Ovary (tissue), 10 donors: ENCODE measurements at places on chromosomes 7 and 10. TPM values are rescaled to one million over a fixed set of nuclear protein-coding genes. Genes with fewer than 3 reads are reported as not detected.

DNA sequence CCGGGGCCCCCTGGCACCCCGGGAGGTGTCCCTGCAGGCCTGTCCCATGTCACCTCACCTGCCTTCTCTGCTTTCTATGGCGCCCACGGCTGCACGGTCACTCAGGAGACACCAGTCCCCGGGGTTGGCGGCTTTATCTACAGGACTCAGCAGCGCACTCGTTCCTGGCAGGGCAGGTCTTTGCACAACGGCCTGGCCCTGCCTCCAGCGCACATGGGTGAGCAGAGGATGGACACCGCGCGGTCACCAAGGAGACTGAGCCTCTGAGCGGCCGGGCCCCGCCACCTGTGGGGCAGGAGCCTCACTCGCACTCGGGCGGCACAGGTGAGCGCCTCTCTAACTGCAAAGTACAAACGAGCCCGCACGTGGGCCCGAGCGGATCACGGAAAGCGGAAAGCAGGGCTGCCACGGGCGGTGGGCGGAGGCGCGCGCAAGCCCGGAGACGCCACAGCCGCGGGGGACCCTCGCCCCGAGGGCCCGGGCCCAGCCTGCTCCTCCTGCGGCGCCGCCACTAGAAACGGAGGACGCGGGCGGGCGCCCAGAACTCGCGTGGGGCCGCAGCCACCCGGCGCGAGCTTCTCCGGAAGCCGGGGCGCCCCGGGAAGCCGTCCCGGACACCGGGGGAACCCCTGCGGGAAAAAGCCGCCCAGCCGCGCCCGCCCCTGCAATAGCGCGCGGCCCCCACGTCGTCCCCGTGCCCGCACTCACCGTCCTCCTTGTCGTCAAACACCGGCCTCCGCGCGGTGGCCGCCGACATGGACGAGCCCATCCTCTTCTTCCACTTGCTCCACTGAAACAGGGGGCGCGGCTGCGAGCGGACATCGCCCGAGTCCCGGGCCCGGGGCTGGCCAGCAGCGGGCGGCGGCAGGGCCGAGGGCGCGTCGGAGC lies 642 bp downstream of the STK32C start:
- no peak overlapping the region for H3K27ac ChIP-seq
- peak overlapping the region; percentile 90 for H3K4me3 ChIP-seq
- H3K27me3 ChIP-seq: no peaks in the 10 kb centered on the region
- no peaks in the 10 kb centered on the region for H3K36me3 ChIP-seq

DNA sequence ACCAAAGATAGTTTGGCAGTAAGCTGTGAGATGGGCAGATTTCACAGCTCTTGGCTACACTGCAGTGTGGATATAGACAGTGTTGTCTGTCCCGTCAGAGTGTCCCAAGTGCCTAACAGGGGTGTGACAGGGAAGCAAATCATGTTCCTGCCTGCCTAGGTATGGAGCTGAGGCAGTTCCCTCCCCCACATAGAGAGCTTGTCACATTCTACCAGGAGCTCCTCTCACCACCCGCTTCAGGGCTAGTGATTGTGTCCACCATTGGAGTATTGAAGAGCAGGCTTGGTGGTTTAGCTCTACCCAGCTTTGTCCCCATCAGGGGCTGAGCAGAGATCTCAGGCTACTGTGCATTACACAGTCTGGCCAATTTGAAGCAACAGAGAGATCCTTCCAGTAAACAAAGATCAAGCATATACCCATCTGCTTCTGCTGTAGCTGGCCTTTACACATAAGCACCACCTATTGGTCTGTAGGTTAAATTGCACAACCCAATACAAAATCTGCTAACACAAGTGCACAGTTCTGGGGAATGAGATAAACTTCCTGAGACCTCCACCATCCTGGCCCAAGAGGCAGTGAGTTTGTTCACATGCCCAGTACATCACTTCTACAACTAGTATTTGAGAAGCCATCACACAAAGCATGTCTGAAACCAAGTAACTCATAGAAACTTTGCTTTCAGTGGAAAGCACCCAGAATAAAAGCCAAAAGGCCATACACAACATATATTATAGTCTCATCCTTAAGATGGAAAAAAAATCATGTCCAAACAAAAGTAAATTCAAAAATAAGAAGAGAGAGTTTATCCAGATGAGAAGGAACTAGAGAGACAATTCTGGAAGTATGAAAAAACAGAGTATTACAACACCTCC lies 67.3 kb downstream of the GLCCI1 start:
- H3K4me1 ChIP-seq: no peaks in the 10 kb centered on the region
- H3K36me3 ChIP-seq: no peaks in the 10 kb centered on the region
- no peak for DNase-seq
- H3K27ac ChIP-seq: no peak overlapping the region
- no peak overlapping the region for H3K4me3 ChIP-seq

Gene POLL
- total RNA-seq: 21.9 TPM

Gene SYT15B
- 3.8 TPM for total RNA-seq

- no peaks in the 10 kb centered on the region for H3K36me3 ChIP-seq
- DNase-seq: no peak
- no peak overlapping the region for H3K27ac ChIP-seq
- H3K4me3 ChIP-seq: no peak overlapping the region
These were observed 10.3 kb upstream of the KCNK18 start for GRCh38 chr10:117186832-117187615.

Gene PNLIPRP1
- 0.34 TPM for total RNA-seq

DNA sequence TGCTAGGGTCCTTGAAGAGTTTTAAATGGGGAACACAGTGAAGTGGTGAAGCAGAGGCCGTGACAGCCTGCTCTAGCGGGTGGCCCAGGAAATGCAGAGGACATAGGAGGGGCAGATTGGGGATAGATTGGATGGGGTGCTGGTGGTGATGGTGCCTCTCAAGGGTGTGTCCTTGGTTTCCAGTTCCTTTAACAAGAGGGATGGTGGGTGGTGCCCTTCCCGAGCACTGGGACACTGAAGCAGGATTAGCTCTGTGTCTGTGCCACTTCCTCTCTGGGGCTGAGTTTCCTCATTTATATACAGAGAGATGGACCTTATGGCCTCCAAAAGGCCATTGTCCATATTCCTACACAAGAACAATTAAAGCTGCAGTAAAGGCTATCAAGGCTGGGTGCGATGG lies 285.5 kb downstream of the TCF7L2 start:
- H3K4me1 ChIP-seq: no peaks in the 10 kb centered on the region
- no peaks in the 10 kb centered on the region for H3K36me3 ChIP-seq
- H3K27ac ChIP-seq: no peak overlapping the region
- no peaks in the 10 kb centered on the region for H3K27me3 ChIP-seq
- DNase-seq: no peak

Gene AGAP6
- total RNA-seq: 10.2 TPM

- no peak overlapping the region for H3K4me3 ChIP-seq
- no peaks in the 10 kb centered on the region for H3K27me3 ChIP-seq
- no peaks in the 10 kb centered on the region for H3K36me3 ChIP-seq
These were observed 11.4 kb upstream of the TACR2 start for GRCh38 chr10:69428165-69428564.

GRCh38 chr7:72187179-72187578 lies 225.0 kb downstream of the CALN1 start:
- no peaks in the 10 kb centered on the region for H3K4me1 ChIP-seq
- no peaks in the 10 kb centered on the region for H3K36me3 ChIP-seq
- DNase-seq: no peak
- no peaks in the 10 kb centered on the region for H3K27me3 ChIP-seq
- no peak overlapping the region for H3K4me3 ChIP-seq

GRCh38 chr10:23345861-23346260 lies 1.3 kb upstream of the C10orf67 start:
- H3K27ac ChIP-seq: no peak overlapping the region
- H3K4me3 ChIP-seq: no peak overlapping the region

DNA sequence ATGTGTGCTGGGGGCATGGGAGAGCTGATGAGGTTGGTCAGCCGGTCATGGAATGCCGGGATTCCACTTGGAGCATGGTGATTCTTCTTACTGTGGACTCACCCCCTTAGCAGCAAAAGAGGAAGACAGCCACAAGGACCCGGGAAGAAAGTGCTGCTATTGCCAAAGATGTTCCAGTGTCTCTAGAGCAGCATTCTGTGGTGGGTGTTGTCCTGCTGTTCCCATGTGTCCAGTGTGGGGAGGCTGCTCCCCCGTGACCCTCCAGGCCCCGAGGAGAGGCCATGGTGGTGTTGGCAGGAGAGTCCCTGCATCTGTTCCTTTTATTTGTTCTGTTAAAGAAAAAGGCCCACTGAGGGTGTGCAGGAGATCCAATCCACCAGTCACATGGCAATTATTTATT lies 499.4 kb downstream of the RPS24 start:
- no peaks in the 10 kb centered on the region for H3K4me1 ChIP-seq
- no peak for DNase-seq
- H3K4me3 ChIP-seq: no peak overlapping the region
- no peak overlapping the region for H3K27ac ChIP-seq
- no peaks in the 10 kb centered on the region for H3K36me3 ChIP-seq

DNA sequence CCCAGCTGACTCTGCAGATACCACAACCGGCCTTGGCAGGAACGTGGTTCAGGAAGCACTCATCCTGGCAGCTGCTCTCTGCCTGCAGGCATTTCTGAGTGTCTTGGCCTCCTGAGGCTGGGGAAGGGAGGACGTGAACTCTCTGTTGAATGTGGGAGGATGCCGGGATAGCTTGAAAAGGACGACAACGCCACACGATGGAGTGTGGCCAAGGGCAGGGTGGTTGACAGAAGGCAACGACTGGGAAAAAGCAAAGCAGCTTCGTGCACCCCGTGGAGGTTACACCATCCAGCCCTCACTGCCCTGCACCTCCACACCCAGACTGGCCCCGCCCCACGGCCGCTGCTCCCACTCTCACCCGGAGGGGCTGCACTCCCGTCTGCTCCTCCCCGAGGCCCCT lies 466.1 kb upstream of the FOXK1 start:
- H3K27ac ChIP-seq: no peak overlapping the region
- no peaks in the 10 kb centered on the region for H3K27me3 ChIP-seq
- H3K4me1 ChIP-seq: peaks cover 4% of the 10 kb centered on the region
- DNase-seq: no peak
- no peak overlapping the region for H3K4me3 ChIP-seq

Gene ABCC2
- total RNA-seq: 1.1 TPM

Gene GFRA1
- 28.4 TPM for total RNA-seq

- no peaks in the 10 kb centered on the region for H3K27me3 ChIP-seq
- H3K4me1 ChIP-seq: peaks cover 4% of the 10 kb centered on the region
- H3K4me3 ChIP-seq: peak overlapping the region; percentile 39
- H3K27ac ChIP-seq: no peak overlapping the region
These were observed 11.5 kb upstream of the SP8 start for GRCh38 chr7:20798081-20798693.

Gene STRA8
- total RNA-seq: not detected

- no peak for DNase-seq
- no peak overlapping the region for H3K4me3 ChIP-seq
- H3K27me3 ChIP-seq: no peaks in the 10 kb centered on the region
- no peaks in the 10 kb centered on the region for H3K36me3 ChIP-seq
These were observed 73.4 kb downstream of the TCERG1L start for GRCh38 chr10:131237991-131238651.

Gene ELN
- total RNA-seq: 34.9 TPM

- H3K27ac ChIP-seq: no peak overlapping the region
- no peaks in the 10 kb centered on the region for H3K27me3 ChIP-seq
- H3K4me3 ChIP-seq: no peak overlapping the region
- H3K4me1 ChIP-seq: no peaks in the 10 kb centered on the region
- H3K36me3 ChIP-seq: no peaks in the 10 kb centered on the region
- DNase-seq: no peak
These were observed 59.6 kb downstream of the CARD11 start for GRCh38 chr7:2984091-2984490.
